ENCODE measurements at places on chromosomes 12 and 14.

DNA sequence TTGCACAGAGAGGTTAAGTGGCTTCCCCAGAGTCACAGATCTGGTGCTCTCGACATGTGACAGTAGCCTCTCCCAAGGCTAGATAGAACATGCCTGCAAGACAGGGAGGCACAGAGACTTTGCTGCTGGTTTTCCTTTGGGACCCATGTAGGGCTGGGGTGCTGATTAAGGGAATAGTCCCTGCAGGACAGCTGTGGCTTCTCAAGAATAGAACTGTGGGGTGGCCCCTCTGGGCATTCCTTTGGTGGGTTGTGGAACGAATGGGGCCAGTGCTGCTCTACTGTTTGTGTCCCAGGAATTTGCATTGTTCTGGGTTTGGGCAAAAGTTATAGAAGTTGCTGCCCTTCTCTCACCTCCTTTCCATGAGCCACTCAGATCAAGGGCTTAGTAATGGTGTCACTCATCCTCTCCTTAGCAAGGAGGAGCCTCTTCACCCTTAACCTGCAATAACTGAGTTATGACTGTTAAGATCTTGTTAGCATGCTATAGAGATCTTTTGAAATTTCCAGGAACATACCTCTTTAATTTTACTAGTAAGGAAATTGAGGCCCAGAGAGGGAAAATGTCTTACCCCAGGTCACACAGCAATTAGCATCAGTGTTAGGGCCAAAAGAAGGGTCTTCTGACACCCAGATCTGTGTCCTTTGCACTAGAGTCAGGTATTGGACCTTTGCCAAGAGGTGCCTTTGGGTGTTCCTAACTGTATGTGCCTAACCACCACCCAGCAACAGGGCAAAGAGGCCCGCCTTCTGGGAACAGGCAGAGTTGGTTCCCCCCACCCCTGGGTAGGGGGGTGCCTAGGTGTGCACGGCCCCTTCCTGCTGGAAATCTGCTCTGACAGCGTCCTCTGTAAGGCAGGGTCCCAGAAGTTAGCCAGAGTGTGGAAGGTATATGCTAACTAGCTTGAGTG is 31.4 kb downstream of the CD9 start:
- no peak for DNase-seq

- no peak for DNase-seq
Observed at GRCh38 chr12:103680591-103681141, 93.6 kb downstream of the STAB2 start.

DNA sequence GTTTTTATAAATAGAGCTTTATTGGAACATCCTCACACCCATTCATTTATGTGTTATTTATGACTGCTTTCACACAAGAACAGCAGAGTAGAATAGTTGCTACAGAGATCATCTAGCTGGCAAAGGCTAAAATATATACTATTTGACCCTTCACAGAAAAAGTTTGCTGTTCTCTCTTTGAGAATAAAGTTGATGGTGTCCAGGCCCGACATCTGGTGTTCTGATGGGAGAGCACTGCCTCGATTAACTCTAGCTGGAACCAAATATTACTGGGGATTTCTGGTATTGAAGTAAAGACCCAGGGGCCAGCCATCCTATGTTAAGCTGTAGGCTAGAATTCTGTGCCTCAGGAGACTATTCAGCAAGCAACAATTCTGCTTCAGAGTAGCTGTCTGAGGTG is 21.8 kb downstream of the FAM234B start:
- no peak for DNase-seq

GRCh38 chr14:58151133-58152013 is 640 bp downstream of the ARMH4 start:
- peak; percentile 37 for DNase-seq

- no peak for DNase-seq
Observed at GRCh38 chr12:77070382-77070781, 5.0 kb upstream of the E2F7 start.

DNA sequence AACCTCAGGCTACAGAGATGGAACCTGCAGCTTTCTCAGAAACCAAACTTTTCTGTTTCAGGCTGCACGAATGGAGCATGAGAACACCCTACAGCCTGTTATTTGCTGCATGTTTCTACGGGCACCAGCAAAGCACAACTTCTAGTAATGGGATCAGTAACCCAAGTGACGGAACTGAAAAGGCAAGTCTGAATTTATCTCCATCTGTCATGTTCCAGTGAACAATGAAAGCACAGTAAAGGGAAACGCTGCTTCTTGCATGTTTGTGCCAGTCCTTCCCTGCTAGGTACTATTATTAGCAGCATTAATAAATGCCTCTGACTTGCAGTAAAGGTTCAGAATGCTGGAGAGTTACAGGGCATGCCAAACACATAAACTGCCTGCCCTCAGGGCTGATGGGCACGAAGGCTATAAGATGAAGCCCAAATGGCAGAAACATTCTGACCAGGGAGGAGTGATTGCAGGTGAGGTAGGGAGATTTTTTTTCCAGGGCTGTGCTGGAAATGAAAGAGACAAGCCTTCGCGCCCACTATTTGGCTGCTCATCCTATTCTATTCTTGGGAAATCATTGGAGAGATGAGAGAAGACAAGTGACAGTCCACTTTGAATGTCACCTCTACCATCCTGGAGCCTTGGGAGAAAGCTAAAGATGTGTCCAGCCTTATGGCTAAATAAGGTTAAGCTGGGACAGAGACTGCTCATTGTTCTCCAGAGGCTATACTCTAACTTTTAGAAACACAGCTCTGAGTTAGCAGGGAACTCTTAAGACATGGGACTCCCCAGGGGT is 100.4 kb upstream of the PLXNC1 start:
- DNase-seq: no peak

GRCh38 chr12:81370456-81370855 is 292.6 kb downstream of the ACSS3 start:
- no peak for DNase-seq

- peak; percentile 80 for DNase-seq
Observed at GRCh38 chr12:118136559-118137003, 657 bp downstream of the PEBP1 start.

Measured in suppressor macrophage (primary cell).